ENCODE measurements at places on chromosomes 4 and X.

DNA sequence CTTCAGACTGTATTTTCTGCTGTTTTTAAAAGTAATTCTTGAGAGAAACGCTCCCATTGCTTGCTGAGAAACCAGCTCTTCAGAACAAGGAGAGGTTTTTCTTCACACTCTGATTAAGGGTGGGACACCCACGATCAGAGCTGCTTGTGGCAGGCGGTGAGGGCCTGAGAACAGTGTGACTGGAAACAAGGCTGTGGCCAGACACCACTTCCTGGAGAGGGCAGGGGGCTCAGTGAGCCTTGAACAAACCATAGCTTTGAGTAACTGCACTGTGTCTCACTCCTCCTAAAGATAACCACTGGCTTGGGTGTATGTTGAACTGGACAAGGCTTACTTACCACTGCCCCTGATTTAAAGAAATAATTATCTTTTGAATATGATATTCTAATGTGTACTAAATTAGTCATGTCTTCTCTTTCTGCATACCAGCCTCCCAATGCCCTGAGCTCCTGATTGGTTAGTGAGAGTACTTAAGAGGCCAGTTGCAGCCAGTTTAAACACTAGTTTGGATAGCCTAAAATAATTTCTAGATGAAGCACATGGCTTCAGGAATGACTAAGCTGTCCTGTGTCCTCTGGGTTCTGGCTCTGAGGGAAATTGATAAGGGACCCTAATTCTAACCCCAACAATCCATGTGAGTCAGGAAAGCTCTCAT lies 3.7 kb upstream of the GPR82 start:
- no peak for DNase-seq

DNA sequence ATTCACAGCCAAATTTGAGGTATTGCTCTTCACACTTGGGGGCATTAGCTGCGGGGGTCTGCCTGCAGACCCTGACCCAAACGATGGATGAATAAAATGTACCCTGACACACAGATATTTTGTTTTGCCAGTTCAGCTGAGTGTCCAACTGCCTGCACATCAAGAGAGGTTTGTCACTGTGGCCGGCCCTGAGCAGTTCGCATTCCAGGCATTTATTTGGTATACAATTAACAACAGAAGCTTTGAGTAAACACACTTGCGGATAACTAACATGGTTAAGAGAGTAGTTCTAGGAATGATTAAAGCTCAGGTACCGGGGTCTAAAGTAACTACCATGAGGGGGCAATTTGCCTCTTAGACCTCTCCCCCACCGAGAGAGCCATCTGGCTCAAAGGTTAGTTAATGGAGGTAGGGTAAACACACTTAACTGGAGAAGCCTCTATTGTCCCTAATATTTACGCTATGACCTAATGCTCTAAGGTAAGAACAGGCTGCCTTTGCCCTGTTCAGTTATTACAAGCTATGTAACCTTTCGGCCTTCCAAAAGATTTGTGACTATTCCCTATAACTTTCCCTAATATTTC lies 162.0 kb downstream of the SNCA start:
- DNase-seq, result no peak

GRCh38 chrX:45007598-45007997 lies 134.6 kb downstream of the KDM6A start:
- no peak for DNase-seq

DNA sequence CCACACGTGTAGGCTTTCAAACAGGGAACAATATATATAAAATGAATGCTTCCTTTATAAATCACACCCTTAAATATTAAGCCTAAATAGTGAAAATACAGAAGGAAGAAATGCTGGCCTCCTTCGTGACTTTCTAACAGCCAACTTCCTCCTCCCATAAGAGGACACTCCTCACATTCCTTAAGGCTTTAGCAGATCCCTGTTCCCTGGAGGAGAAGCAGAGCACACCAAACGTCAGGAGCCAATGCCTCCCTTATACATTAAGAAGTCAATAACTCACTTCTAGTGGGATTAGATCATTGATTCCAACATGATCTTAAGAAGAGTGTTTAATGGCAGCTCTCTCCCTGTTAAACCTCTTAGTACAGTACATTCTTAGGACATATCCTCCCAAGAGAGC lies 108.4 kb upstream of the FAM241A start:
- DNase-seq, result no peak

DNA sequence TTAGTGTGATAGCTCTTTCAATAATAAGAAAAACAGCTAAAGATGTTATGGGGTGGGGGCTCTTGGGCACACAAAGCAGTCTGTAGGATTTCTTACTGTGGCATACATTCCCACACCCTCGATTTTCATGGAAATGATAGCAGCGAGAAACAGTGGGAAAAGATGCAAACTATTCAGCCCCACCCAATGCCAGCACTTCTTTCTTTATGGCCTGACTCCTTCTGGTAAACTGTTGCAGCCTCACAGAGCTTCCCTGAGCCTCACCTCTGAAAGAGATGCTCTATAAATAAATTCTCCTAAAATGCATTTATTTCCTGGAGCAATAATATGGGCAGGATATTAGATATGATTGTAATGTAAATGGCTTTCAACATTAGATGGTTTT lies 910 bp downstream of the ANK2 start:
- no peak for DNase-seq

- DNase-seq, result no peak
Measured at GRCh38 chr4:6448476-6449170, 23.8 kb downstream of the PPP2R2C start.

DNA sequence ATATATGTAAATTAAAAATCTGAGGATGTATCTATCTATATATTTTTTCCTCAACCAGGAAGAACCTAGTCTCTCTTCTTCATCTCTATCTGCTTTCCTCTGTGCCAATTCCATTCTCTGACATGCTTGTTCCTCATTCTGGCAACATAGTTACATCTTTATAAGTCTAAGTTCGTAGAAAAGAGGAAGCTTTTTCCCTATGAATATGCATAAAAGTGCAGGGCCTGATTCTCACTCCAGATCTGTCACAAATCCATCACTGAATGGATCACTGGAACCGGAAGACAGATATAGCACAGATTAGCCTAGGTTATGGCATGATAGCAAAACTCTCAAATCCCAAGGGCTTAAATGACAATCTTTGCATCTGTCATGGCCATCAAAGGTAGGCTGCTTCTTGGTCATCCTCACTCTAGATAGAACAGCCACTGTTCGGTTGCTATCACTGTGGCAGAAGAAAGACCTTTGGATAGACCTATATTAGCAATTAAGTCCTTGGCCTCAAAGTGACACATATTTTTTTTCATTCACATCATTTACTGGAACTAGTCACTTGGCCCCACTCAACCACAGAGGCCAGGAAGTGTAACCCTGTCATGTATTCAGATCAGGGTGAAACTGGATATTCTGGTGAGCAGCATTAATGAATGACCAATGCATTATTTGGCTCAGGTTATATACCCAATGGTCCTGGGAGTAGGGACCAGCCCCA lies 22.2 kb downstream of the DTHD1 start:
- no peak for DNase-seq

DNA sequence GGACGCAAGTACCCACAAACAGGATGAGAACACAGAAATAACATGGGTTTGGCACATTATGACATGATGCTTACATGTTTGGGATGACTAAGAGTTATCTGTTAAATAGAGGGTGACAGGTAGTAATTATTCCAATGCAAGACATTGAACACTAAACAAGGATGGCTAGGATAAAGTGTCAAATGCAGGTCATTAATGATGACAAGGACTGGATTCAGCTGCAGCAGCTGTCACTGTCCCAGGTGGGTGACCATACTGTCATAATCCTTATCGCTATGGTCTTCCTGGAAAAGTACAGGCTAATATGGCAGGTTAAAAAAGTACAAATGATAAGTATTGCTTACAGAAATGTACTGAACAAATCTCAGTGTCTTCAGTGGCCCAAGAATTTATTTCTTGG lies 123.9 kb downstream of the ANTXR2 start:
- no peak for DNase-seq

DNA sequence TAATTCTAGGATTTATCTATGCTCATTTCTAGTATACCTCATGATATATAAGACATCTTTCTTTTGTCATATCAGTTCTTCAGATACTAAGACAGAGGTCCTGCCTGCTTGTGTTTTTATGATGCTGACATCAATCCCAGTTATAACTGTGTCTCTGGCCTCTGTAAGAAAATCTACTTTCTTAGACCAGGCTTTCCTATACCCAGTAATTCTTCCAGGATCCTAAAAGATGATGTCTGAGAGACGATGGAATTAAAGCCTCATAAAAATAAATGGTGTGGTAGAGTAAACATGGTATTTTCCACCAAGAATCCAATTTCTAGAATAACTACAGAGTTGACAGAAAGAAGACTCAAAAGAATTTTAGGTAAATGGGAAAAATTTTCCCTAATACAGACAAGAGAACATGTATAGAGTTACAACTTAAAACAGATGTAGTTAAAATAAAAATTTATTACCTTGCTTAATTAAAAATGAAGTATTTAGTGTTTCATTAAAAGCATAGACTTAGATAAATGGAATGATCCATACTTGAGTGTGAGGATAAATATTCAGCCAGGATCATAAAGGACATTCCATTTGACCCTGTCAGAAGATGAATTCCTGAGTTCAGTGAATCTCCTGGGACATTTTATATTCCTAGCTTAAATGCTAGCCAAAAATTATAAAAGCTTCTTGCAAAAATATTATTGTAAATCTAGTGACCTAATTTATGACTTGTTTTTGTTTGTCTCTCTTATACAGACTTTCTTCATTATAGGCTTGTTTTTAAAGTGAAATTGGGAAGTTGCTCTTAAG lies 137.4 kb downstream of the PDLIM5 start:
- no peak for DNase-seq

Measured in brain pericyte (primary cell).